ENCODE measurements at places on chromosomes 16 and 17.

DNA sequence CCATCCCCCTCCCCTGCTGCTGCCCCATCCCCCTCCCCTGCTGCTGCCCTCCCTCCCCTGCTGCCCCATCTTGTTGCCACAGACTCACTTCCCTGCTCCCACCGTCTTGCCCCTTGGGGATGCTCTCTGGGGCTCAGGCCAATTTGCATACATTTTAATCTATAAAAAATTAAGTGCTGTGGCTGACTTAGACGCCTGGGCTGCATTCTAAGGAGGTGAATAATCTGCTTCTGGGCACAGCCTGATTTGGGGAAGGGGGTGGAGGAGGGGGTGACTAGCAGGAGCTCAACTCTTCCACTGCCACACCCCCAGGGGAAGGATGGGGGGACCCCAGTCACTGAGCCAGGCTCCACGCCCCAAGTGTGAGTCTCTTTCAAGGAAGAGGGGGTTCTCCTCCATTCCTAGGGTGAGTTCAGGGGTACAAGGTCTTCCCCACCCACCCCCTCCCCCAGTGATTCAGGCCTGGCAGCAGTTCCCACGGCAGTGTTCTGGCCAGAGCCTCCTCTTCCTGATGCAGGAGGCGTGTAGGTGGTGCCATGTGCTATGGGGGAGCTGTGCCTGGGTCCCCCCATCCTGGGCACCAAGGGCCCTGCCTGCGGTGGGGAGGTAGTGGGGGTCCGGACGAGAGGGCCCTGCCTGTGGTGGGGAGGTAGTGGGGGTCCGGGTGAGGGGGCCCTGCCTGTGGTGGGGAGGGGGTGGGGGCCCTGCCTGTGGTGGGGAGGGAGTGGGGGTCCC, 5.0 kb downstream of the DPH1 start:
- no peak for DNase-seq

- no peak for DNase-seq
Measured at GRCh38 chr17:8844229-8845218, 22.9 kb downstream of the PIK3R6 start.

DNA sequence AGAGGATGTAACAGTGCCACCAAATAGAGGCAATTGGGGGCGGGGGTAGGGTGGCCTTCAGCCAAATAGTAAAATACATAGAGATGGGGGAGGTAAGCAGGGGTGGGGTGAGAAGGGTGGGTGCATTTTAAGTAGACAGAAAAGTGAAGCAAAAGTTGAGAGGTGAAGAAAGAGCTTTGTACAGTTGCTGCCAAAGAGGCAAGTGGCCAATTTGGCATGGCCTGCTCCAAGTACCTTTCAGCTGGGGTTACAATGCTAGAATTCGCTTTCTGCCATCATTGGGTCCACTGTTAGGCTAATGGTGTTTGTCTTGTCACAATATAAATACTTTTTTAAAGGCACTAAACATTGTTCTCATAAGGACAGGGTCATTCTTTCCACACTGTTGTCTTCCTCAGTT, 5.2 kb upstream of the TMEM97 start:
- DNase-seq: no peak

GRCh38 chr17:2950846-2951245, 112.6 kb downstream of the OR1D5 start:
- DNase-seq: no peak

- no peak for DNase-seq
Measured at GRCh38 chr17:17824119-17824782, 12.5 kb downstream of the SREBF1 start.

GRCh38 chr17:64504769-64505339, 1.2 kb downstream of the DDX5 start:
- DNase-seq: no peak

DNA sequence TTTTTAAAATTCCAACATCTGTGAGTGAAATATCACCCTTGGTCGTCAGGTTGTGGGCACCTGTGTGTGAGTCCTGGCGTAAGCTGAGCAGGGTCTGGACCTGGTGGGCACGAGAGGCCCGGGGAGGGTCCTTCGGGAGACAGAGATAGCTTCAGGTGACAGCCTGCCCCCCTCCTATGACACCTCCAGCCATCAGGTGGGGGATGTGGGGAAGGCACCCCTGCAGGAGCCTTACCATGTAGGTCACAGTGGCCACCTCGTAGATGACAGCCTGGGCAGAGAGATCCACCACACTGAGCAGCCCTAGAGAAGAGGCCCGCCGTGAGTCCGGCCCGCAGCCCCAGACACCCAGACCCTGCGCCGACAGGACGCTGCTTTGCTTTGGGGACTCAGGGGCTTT, 11.2 kb downstream of the SLC47A2 start:
- peak; percentile 36 for DNase-seq

DNA sequence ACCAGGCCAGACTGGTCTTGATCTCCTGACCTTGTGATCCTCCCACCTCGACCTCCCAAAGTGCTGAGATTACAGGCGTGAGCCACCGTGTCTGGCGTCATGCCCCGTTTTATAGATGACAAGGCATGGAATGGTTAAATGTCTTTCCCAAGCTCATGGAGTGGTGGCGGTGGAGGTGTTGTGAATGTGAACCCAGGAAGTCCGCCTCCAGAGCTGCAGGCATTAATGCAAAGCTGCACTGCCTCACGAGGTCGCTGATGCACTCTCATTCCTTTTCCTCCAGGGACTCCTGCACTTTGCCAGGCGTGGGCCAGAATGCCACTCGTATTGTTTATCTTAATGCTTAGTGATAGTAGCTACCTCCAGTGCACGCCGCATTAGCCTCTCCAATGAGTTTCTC, 149.6 kb downstream of the WWOX start:
- no peak for DNase-seq

All from ureter (tissue), 1 donor.